ENCODE measurements at places on chromosomes 5 and 9.

- DNase-seq: no peak
Measured at GRCh38 chr5:122221857-122222256, 90.2 kb upstream of the SNCAIP start.

DNA sequence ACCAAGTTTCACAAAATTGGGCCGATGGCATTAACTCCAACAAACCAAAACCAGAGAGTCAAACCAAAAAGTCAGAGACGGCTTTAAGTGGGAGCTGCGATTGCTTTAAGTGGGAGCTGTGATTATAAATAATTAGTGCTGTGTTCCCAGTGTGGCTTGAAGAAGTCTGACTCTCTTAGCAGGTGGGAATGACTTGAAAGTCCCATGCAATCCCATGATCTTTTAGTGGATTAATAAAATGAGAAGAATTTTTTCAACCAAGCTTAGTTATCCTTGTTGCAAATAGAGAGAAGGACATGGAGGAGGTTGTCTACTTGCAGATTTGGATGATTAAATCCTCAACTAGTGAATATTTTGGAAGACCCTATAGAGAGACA, 68.5 kb downstream of the MYO10 start:
- no peak for DNase-seq

GRCh38 chr9:69325409-69326212, 596 bp downstream of the ENTREP1 start:
- no peak for DNase-seq

- no peak for DNase-seq
Measured at GRCh38 chr5:132207778-132208177, 19.9 kb downstream of the P4HA2 start.

GRCh38 chr5:142325725-142326479, 1.1 kb upstream of the SPRY4 start:
- peak; percentile 21 for DNase-seq

- no peak for DNase-seq
Measured at GRCh38 chr5:178544166-178544834, 45.9 kb downstream of the COL23A1 start.

DNA sequence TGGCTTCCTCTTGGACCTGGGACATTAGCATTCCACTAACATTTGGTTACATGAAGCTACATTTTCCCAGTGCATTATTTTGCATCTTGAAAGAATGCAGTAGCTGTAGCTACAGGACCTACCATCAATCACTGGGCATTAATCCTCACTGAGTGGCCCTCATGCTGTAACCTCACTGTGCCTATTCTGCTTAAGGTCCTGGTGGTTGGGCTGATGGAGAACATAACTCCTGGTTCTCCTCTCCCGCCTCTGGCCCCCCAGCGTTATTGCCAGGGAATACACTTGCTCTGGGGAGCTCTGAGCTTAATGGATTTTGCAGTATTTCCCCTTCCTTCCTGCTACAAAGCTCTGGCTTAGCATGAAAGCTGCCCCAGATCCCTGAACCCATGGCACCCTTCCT, 111.5 kb upstream of the EQTN start:
- DNase-seq: no peak

DNA sequence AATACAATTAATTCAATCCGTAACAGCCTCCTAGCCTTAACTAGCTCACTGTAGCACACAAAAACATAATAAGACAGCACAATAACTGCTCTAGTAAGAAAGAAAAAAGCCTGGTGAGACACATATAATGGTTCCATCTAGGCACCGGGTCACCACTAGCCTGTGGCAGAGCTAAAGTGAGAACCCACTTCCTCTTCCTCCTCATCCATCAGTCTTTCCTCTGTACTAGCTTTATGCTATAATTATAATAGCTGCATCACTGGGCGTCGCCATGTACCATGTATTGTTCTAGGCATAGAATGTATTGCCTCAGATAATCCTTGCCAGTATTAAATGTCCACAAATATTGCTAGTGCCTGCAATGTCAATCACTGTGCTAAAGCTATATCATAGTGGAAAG, 23.1 kb downstream of the ADRB2 start:
- no peak for DNase-seq

- DNase-seq: no peak
Measured at GRCh38 chr9:95509851-95510708, 6.7 kb downstream of the PTCH1 start.

DNA sequence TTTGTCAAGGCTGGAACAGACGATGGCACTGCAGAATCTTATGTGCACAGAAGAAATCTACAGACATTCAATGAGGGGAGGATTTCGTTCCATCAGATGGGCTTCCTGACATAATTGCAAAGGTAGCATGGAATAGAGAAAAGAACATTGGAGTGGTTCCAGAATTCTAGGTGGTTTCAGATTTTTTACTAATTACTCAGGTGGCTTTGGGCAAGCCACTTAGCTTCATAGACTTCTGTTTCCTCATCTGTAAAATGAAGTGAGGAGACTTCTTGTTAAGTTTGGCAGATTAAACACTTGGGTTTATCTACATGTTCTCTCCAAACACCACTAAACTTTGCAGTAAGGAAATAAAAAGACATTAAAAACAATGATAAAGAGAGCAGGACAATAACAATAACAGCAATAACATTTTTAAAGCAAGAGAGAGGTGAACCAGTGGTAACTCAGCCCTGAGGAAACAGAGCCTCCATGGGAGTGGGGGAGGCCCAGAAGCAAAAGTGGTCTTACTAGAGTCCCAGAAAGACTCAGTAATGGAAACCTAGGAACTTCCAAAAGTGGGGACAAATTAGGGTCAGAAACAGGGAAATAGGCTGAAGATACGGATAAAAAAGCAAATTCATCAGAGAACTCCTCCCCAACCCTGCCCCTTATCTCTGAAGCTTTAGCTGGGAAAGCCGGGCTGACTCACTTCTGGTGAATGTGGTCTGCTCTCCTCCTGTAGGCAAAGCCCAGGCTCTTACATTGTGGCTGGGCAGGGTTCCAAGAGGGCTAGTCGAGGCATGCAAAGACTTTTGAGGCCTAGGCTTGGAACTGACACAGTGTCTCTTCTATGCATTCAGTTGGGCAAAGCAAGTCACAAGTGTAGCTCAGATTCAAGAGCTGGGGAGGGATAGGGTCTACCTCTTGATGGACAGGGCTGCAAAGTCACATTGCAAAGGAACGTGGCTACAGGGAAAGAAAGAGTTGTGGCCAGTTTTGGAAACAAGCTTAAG, 11.8 kb upstream of the ACTBL2 start:
- DNase-seq: no peak

DNA sequence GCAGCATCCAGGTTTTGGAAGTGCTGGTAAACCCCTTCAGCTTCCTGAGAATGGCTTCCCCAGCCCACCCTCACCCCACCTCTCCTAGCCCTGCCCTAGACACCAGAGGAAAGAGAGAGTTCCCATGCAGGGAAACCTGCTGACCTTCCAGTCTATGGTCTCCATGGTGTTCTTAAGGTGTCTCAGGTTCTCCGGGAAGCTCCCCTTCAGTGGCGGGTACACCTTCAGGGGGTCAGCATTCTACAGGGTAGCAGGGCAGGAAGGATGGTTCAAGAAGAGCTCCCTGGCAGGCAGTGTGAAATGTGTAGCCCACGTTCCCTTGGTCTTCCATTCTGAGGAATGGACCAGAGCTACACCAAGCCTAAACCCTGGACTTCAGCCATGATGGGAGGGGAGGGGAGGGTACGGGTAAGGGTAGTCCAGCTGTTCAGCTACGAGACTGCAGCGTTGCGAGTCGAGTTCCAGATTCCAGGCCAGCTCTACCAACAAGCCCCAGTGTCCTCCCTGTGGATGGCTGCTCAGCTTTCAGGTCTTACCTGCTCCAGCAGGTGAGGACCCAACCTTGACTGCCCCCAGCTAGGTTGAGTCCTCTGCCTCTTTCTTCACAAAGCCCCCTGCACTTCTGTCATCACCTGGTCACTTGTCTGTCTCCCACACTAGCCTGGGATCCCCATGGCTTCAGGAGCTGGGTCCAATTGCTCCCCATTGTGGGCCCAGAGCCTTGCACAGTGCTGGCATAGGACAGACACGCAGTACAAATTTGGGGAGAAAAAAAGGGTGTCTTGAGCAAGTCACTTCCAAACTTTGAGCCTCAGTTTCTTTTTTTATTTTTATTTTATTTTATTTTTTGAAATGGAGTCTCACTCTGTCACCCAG, 7.5 kb downstream of the CD74 start:
- no peak for DNase-seq

DNA sequence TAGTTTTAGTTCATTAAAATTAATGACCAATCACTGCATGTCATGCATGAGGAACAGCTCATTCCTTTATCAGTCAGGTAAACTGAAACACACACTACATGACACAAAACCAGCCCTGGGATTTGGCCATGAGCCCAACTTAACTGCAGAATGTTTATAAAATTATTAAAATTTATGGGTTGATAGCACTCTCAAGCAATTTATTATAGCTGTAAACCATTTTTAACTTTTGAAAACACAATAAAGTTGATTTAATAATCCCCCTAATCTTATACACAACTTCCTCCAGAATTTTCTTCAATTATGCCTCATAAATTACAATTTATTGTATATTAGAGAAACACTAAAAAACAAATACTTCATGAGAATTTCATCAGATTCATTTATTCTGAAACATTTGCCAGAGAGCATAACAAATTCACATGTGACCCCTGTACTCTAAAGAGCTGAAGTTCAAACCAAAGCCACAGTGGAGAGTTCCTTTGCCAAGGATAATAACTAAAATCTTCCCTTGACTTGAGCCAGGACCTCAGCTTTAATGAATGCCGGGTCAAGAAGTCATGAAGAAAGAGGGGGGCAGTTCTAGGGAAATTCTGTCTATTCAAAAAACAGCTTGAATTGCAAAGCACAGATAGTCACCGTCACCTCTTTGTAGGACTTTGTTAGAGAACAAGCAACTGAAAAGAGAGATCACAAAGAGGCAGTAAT, 763.7 kb upstream of the GRAMD2B start:
- DNase-seq: no peak

GRCh38 chr9:137878146-137878941, 762 bp downstream of the CACNA1B start:
- DNase-seq: no peak

- DNase-seq: no peak
Measured at GRCh38 chr5:111929867-111930266, 172.9 kb upstream of the NREP start.

DNA sequence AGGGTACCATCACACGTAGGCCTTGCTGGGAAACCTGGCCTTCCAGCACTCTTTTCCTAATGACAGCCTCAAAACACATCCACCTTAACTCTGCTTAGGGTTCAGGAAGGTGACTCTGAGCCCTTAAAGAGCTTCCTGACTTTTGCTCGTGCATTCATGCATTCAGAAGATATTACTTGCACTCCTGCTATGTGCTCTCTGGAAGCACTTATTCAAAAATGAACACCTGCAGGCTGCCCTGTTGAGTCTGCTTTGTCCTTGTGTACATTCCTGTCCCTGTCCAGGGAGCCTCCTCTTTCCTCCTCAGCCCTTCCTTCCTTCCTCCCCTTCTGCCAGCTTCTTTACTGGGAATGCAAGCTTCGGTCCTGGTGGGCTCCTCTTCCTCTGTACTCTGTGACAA, 61.5 kb downstream of the SPRY4 start:
- DNase-seq: no peak

GRCh38 chr5:77325921-77326541, 115.6 kb downstream of the PDE8B start:
- DNase-seq: no peak

Measured in NCI-H774 (cell line).